Heart right ventricle (tissue), 16 donors: ENCODE measurements at places on chromosomes 2 and 18. TPM values are rescaled to one million over a fixed set of nuclear protein-coding genes. Genes with fewer than 3 reads are reported as not detected.

COLEC11 gene
- polyA plus RNA-seq, result 26.7 TPM

DNA sequence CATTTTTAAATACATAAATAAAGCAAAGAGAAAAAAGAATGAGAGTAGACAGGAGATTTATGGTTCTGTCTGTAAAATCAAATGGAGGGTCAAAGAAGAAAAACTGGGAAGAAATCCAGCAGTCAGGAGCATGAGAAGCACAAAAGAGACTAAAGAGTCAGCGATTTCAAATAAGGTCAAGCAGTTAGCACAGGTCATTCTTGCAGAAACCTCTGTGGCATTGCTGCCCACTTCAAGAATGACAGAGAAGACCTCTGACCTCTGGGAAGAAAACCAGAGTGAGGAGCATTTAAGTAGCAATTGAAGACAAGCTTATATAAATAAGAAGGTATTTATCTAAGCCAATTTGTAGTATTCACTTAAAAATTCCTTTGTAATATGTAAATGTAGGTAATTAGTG lies 172.0 kb upstream of the SPOPL start:
- no peak for DNase-seq

DNA sequence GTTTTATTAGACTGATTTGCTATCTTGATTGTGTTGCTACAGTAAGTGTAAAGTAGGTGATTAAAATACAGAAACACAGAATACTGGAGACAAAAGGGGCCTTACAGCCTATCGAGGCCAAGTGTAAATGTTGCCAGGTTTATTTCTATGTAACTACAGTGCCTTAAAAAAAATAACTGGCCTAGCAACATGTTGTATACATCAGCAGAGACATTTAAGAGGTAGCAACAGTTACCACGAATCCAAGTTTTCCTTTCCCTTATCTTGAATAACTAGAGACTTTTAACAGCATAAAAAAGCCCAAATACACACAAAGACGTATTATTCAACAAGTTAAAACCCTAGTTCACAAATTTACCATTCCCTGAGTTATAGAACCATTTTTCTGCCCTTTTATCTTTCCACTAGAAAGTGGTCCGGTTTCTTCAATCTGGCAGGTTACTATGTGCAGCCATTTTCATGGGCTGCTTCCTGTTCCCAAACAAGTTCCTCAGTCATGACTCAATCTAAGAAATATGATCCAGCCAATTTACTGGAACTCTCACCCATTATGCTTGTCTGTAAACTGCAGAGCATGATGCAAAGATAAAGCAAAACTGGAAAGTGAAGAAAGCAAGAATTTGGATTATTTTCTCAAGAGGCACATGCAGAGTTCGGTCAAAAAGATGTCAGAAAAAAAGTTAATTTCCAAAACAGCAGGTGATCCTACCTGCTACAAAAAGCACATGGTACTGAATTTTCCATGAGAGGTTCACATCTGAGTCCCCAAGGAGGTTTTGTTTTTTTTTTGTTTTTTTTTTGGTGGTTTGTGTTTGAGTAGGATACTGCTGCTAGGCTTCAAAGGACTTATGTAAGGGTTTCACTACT lies 22.2 kb downstream of the NFE2L2 start:
- DNase-seq, result no peak

DNA sequence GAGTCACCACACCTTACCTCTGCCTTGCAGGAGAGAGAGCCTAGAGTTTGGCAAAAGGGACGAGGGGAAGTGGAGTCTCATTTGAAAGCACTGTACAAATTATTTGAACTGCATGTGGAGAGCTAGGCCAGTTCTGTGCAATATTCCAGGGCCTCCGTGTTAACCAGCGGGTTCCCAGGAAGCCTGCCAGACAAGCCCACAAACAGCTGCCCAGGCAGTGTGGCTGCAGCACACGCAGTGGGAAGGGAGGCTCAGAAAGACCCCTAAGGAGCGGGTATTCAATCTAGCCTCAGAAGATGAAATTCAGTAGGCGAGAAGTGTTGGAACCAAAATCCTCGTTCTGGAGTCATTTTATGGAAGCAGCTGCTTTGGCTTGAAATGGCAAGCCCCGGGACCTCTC lies 30.7 kb downstream of the CNGA3 start:
- no peak for DNase-seq

DNA sequence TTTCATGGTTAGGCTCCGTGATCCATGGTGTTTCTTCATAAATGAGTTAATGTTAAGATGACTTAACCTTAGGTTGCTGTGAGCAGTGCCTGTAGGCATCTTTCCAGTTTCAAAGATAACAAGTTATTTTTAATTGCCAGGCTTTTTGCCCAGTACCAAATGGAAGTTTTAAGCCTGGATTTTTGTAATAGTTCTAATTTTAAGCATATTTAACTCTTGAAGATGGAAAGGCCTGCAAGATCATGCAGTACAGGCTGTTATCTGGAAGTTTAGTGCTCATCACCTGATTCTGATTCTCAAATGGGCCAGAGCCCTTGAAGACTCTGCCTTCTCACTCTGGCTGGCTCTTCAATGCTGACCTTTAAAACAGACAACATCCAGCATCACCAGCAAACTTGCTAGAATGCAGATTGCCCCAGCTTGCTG lies 141.3 kb downstream of the NCK2 start:
- DNase-seq, result no peak

- peak; percentile 58 for DNase-seq
Measured at GRCh38 chr18:77067291-77068061, 65.1 kb downstream of the MBP start.

DNA sequence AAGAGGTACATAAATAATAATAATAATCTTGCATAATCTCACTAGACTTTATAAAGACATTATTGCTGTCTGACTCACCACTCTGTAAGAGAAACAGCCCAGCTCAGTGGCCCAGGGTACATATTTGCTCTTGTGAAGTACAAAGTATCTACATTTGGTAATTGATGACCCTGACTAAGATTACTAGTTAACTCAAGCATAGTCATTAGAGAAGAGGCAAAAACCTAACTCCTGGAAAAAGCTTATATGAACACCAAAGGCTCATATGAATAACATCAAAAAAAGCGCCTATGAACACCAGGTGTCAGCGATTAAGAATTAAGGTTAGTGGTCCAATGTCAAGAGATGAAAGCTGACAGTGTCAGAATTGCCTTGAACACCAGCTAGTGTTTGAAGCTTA lies 38.4 kb downstream of the RAD51AP2 start:
- no peak for DNase-seq

RNU2-63P gene
- polyA plus RNA-seq, result not detected

C1QL2 gene
- polyA plus RNA-seq, result 0.03 TPM

GCG gene
- not detected for polyA plus RNA-seq

- no peak for DNase-seq
Measured at GRCh38 chr2:109702250-109702985, 88.3 kb downstream of the SOWAHC start.

- DNase-seq, result no peak
Measured at GRCh38 chr2:135074216-135074615, 22.1 kb downstream of the RAB3GAP1 start.

DNA sequence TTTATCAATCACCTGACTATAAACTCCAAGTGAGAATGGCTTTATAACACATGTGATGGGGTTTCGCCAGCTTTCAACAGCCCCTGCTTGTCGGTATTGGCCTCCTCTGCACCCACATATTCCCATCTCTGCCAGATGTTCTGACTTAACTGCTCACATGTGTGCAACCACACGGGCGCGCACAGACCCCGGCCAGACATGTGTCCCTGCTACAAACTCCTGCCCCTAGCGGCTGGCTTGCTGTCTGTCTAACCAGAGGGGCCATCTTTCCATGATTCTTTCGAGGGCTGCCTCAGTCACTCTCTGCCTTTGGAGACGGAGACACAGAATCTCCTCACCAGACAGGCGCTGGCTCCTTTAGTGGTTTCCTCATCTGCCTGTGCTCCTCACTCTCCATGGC lies 15.3 kb downstream of the STON1 start:
- no peak for DNase-seq

DNA sequence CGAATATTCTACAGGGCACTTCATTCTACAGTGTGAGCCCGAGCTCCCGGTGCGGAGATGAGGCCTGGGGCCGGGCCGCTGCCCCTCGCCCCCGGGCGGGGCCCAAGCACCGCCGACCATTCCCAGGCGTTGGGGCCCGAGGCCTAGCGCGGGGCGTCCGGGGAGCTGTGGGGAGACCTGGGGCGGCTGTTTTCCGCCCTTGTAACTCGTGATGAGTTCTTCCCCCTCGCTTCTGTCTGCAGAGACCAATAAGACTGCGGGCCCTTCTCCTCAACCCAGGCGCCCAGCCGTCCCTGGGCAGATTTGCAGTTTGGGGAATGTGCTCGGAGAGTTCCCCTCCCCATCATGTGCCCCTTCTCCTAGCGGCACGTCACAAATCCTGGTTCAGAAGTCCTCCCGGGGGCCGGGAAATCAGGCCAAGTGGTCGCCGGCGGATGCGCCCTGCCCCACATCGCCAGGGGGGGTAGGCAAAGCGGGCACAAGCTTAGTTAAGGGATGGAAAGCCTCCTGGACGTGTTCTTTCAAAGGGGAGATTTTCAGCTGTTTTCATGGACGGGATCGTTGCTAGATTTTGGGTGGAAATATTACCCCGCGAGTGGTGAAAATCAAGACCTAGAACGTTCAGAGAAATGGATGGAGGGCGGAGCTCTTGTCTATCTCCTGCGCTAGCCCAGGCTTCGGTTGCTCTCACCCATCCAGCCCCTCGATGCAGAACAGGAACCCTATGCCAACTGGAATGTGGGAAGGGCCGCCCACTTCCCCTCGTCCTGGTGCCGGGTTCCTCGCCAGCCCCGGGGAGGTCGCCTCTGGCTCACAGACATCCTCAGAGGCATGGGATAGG lies 18.8 kb upstream of the HAAO start:
- DNase-seq, result peak; percentile 59

DNA sequence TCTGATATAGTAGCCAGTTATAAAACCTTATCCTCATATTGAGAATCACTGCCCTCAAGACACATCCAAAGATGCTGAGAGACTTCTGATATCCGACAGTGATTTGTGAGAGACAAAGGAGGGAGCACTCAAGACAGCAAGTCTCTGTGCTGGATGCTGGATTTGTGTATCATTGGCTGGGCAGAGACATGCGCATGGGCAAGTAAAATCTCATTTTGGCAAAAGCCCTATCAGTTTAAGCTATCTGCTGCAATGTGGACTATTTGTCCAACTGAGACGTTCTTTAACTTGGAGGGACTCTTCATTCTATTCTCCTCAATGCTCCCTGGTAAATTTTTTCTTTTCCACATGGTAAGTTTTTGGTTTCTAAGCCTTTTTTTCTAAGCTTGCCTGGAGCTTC lies 107.5 kb downstream of the SS18 start:
- no peak for DNase-seq

DNA sequence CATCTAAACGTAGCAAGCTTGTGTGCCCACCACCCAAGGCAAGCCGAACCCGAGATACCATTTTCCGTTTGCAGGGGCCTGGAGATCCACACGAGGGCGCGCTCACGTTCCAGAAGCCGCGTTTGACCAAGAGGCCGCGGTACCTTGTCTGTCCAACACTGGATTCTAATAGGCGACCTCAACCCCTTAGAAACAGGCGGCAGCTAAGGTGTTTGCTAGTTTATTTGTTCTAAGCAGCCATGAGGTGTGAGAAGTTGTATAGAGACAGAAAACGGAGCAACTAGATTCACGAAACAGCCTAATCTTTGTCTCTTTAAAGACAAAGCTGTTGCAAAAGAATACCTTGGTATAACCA lies 4.2 kb downstream of the HOXD11 start:
- DNase-seq, result no peak

PRKAG3 gene
- polyA plus RNA-seq, result 0.03 TPM

DNA sequence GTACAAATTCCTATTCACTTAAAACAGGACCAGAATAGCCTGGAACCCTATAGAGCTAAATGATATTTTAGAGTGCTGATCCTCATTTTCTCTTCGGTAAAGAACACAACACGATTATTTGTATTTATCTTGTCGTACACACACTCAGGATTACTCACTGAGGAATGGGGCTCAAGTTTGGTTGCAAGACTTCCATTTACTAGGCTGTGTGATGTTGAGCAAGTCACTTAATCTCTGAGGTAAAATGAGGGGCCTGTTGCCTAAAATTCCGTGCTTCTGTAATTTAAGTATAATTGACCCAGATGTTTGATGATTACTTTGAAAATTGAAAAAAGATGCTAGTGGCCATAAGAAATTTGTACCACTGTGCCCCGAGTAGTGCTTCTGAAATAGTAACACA lies 42.6 kb upstream of the MAP4K3 start:
- no peak for DNase-seq

DNA sequence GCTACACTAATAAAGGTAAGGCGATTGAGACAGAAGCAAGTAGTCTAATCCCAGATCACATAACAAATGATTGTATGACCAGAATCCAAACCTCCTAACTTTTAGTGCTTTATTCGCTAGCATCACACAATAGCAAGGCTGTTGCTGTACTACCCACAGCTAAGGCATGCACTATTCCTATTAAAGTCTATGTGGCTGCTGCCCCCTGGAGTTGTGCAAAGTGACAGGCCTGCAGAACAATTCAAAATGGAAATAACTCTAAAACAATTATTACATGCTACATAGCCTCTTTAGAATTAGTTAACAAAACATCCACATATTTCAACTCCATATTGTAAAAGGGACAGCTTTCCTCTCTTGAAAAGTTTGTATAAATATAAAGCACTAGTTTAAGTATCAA lies 6.0 kb downstream of the ERBB4 start:
- DNase-seq, result no peak
